ENCODE measurements at places on chromosomes 4 and X. TPM values are rescaled to one million over a fixed set of nuclear protein-coding genes. Genes with fewer than 3 reads are reported as not detected.

Gene TSPAN7
- 6.3 TPM for total RNA-seq

Gene ADRA2C
- total RNA-seq = 0.33 TPM

Gene BMPR1B
- total RNA-seq = 12.5 TPM

- no peaks in the 10 kb centered on the region for H3K36me3 ChIP-seq
- H3K4me3 ChIP-seq = no peak overlapping the region
- H3K27ac ChIP-seq = no peak overlapping the region
- H3K4me1 ChIP-seq = no peaks in the 10 kb centered on the region
Measured at GRCh38 chrX:68632491-68632890, 15.0 kb upstream of the STARD8 start.

DNA sequence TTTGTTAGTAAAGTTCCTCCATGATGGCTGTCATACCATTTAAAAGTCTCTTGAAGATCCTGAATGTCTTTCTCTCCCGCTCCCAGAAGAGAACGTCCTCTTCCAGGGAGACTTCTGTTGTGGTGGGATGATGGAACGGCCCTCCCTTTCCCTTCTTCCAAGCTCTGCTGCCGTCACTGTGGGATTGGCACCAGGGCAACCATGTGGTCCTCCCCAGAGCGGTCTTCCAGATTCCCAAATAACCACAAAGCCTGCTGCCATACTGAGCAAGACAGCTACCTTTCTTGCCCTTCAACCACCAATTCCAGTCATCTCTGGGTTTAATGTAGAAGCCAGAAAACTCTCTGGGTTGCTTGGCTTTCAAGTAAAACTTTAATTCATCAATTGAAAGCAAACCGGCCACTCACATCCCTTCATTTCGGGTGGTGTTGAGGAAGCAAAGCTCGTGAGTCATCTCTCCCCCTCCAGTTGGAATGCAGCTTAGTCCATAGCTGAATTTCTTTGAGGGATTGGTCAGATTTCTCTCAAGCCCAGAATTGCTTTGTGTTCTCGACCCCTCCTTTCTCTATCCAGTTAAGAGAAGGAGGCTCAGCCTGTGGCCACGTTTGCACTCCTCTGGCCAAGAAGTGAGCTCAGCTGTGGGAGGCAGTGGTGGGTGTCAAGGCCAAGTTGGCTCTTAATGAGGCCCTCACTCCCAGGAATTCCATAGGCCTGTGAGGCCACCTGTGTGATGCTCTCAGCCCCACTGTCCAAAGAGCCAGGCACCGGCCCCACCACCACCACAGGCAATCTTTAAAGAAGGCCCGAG is 36.9 kb downstream of the FHDC1 start:
- no peak overlapping the region for H3K27ac ChIP-seq
- no peak overlapping the region for H3K4me3 ChIP-seq
- DNase-seq = no peak

- no peaks in the 10 kb centered on the region for H3K36me3 ChIP-seq
- DNase-seq = no peak
- H3K4me3 ChIP-seq = no peak overlapping the region
- no peak overlapping the region for H3K27ac ChIP-seq
- no peaks in the 10 kb centered on the region for H3K27me3 ChIP-seq
Measured at GRCh38 chr4:12852338-12853307, 631.5 kb downstream of the RAB28 start.

DNA sequence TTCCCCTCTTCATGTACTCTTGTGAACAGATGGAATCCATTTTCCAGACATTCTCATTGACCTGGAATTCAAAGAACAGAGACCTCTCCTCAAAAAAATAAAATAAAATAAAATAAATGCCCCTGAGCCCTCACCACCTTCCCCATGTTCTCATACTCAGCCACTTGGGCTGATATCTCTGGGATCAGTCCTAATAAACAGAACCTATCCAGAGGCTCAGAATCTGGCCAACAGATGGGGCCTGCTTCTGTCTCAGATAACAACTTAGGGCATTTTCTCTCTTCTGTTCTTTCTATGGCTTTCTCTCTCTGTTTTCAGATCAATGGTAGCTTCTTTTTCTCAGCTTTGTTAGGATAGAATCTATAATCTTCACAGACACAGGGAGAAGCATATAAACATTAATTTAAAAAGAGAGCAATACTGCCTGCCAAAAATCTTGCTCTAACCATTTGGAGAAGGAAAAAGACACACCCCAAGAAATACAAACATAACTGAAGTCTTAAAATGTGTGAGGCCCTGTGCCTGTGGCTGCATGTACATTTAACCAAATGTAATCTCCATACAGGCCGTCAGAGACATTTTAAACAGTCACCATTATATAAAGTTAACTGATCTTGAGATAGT is 907.1 kb downstream of the FAT4 start:
- no peak overlapping the region for H3K4me3 ChIP-seq
- no peaks in the 10 kb centered on the region for H3K36me3 ChIP-seq
- no peaks in the 10 kb centered on the region for H3K27me3 ChIP-seq

DNA sequence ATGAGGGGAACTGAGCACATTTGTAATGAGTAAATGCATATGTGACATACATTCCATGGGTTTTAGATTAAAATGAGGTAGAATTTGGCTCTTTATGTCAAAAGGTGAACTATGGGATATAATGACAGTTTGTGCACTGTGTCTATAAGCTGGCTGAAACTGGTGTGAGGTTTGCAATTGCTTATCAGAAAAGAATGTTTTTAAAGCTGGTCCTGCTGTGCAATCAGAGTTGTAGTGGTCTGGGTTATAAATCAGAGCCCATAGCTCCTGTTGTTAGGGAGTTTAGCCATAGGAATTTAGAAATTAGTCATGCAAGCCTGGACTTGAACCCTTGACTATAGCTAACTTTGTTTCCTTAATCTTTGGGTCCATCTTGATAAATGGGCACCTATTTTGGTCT is 23.1 kb upstream of the GATB start:
- H3K4me1 ChIP-seq = peaks cover 14% of the 10 kb centered on the region
- H3K36me3 ChIP-seq = no peaks in the 10 kb centered on the region

Gene SLC4A4
- 6.8 TPM for total RNA-seq

DNA sequence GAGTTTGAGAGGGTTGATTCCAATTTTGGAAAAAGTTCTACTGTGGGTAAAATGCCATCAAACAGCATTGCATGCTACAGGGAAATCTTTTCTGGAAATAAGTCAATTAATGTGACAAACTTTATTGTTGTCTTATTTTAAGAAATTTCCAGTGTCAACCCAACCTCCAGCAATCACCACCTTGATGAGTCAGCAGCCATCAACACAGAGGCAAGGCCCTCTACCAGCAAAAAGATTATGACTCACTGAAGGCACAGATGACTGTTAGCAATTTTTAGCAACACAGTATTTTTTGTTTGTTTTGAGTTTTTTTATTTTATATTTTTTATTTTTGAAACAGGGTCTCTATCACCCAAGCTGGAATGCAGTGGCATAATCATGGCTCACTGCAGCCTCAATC is 165.4 kb upstream of the C1QTNF7 start:
- H3K36me3 ChIP-seq = no peaks in the 10 kb centered on the region
- H3K4me3 ChIP-seq = no peak overlapping the region
- H3K27me3 ChIP-seq = no peaks in the 10 kb centered on the region
- no peak for DNase-seq

GRCh38 chr4:146178126-146178525 is 2.6 kb downstream of the LSM6 start:
- H3K4me1 ChIP-seq = peaks cover 5% of the 10 kb centered on the region
- no peaks in the 10 kb centered on the region for H3K27me3 ChIP-seq
- H3K27ac ChIP-seq = no peak overlapping the region
- no peak overlapping the region for H3K4me3 ChIP-seq
- DNase-seq = no peak

DNA sequence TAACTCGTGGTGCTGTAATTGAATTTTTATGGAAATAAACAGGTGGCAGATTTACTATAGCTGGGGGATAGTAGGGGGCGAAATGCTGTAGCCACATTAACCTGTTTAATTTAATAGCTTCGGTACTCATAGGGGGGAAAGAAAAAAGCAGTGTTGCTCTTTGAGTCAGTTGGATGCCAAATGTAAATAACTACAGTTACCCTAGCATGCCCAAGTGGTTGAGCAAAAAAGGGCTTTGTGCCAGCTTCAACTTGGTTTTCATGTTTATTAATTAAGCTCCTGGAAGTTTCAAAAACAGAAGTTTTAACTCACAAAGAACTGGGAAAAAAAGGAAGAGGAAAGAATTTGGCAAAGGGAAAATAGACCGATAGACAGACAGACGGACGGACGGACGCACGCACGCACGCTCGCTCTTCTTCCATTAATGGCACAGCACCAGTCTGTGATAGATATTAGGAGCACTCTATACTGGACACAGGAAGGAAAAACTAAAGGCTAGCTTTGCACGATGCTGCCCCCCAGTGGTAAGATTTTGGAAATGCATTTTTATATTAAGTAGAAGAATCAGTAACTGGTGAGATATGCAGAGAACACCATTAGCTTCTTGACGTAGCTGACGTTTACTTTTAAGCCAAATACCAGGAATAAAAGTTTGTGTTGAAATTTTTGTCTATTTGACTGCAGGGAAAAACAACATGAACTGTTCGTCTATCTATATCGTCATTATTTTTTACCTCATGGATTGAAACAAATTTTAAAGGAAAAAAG is 151.8 kb downstream of the SLC7A11 start:
- H3K36me3 ChIP-seq = no peaks in the 10 kb centered on the region
- H3K4me1 ChIP-seq = no peaks in the 10 kb centered on the region
- no peak overlapping the region for H3K27ac ChIP-seq
- H3K27me3 ChIP-seq = no peaks in the 10 kb centered on the region
- H3K4me3 ChIP-seq = no peak overlapping the region

Gene TMSB15C
- total RNA-seq = 3.4 TPM

- H3K4me1 ChIP-seq = peaks cover 21% of the 10 kb centered on the region
- H3K27me3 ChIP-seq = no peaks in the 10 kb centered on the region
- DNase-seq = no peak
- peak overlapping the region; percentile 58 for H3K27ac ChIP-seq
Measured at GRCh38 chr4:38313999-38314561, 349.9 kb upstream of the KLF3 start.

- no peak overlapping the region for H3K27ac ChIP-seq
- no peak for DNase-seq
Measured at GRCh38 chr4:11011249-11011648, 326.7 kb upstream of the CLNK start.

DNA sequence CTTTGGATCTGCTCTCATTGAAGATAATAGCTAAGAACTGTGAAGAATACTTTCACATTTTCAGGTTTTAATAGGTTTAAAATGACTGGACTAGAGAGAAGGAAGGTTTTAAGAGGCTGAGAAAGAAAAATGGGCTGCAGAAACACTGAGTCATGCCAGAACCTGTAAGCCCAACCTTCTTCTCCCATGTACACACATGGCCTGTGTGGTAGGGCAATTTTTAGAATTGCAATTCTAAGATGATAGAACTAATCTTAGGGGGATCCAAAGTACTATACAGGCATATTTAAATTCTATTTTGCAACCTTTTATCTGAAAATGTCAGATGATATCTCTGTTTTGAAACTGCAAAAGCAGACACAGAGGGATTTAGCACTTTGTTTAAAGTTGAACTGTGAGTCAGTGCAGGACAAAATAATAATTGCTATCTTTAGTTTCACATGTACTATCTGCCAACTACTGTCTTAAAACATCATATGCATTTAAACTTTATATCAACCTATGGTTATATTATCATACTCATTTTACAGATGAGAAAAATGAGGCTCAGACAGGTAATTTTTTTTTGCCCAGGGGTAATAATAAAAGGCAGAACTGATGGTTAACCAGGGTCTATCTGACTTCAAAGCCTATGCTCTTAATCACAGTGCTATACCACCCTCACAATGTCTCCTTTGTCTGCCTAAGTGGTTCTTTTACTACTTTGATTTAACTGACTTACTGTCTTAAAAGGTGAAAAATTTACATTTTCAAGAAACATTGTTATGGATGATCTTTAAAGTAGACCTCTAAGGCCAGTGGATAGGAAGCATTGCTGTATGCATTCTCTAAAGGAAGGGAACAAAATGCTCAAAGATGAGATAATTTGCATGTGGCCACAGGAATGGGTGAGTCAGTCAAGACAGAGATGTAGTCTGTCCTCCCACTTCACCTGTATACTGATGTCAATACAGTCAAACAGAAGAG is 4.3 kb downstream of the TMPRSS11E start:
- H3K36me3 ChIP-seq = no peaks in the 10 kb centered on the region
- H3K4me3 ChIP-seq = no peak overlapping the region
- no peak for DNase-seq
- no peaks in the 10 kb centered on the region for H3K27me3 ChIP-seq
- no peaks in the 10 kb centered on the region for H3K4me1 ChIP-seq

DNA sequence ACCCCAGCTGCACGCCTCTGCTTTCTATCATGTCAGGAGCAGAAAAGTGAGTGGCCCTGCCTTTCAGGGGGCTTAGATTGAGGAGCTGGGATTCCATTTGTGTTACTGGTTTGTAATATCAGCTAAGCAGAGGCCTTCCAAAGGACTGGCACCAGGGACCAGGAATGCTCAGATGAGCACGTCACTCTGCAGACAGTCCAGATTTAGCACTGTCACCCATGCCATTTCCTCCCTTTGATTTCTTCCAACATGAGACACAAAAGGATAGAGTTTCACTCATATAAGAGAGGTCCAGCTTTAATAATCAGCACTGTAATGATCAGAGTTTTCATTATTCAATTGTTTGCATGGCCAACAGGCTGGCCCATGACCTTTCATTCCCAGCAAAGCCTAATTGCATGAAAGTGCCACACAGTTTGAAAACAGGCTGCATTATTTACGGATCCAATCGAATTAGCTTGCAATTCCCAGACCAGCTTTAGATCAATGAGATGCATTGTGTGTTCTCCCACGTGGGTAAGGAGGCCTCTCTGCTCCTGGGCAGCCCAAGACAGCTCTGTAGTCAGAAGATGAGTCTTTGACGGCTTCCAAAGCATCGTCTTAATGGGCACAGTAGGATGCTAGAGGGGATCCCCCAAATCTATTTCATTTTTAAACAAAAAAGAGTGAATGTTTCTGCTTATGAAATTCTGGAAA is 9.8 kb upstream of the SLC2A9 start:
- DNase-seq = no peak
- H3K4me3 ChIP-seq = no peak overlapping the region
- peaks cover 14% of the 10 kb centered on the region for H3K27me3 ChIP-seq
- H3K36me3 ChIP-seq = no peaks in the 10 kb centered on the region
- no peaks in the 10 kb centered on the region for H3K4me1 ChIP-seq
- no peak overlapping the region for H3K27ac ChIP-seq

Gene PAGE2
- total RNA-seq = 0.24 TPM

DNA sequence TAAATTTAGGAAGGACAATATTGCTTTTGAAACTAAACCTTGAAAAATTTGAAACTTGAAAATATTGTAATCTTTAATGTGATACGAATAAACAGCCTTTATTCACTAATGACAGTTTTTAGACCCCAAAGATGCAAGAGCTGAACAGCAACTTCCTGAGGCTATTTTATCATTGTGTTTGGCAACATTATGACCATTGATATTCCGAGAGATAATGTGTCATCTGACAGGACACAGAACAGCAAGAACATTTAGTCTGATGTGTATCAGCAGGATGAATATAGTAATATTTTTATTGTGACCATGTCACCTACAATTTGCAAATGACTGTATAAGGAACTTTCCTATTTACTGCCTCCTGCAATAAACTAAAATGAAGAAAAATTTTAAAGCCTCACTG is 316.0 kb downstream of the ADAM29 start:
- H3K4me1 ChIP-seq = no peaks in the 10 kb centered on the region
- H3K4me3 ChIP-seq = no peak overlapping the region
- H3K36me3 ChIP-seq = no peaks in the 10 kb centered on the region
- no peak overlapping the region for H3K27ac ChIP-seq

- H3K4me3 ChIP-seq = no peak overlapping the region
- no peaks in the 10 kb centered on the region for H3K36me3 ChIP-seq
- no peak overlapping the region for H3K27ac ChIP-seq
- no peak for DNase-seq
- no peaks in the 10 kb centered on the region for H3K4me1 ChIP-seq
Measured at GRCh38 chr4:37802068-37802666, 24.3 kb upstream of the PGM2 start.

Measured in thymus (tissue), 14 donors.